ENCODE measurements at places on chromosomes 2 and 18.

- peak; percentile 70 for DNase-seq
Observed at GRCh38 chr2:108587621-108588020, 53.4 kb downstream of the LIMS1 start.

DNA sequence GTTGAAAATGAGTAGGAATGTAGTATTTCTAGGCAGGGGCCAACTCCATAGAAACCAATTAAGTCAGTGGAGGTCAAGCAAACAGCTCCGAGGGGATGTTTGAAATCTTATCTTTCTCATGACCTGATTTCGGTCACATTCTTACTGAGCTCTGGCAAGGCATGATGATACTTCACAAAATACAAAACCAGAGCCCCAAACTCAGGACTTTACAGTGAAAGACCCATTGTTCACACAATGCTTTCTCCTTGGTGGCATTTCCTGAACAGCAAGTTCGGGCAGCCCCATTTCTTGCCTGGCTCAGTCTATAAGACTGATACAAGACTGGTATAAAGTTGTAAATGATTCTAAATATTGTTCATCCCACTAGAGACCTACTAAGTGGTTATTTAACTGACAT is 53.3 kb downstream of the LAMA1 start:
- DNase-seq: no peak

DNA sequence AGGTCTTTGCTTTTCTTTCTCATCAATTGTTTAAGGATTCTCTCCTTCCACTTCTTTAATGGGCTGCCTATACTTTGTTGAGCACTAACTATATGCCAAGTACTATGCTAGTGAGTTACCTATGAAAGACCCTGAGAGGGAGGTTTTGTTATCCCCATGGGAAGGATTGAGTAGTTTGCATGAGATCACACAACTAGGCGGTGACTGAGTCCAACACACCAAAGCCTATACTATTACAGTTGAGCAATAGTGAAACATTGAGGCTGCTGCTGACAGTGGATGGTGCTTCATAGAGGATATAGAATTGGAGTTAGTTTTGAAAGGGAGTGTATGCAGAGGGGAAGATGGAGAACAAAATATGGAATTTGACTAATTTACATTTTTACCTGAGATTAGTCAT is 15.8 kb downstream of the NABP1 start:
- no peak for DNase-seq

DNA sequence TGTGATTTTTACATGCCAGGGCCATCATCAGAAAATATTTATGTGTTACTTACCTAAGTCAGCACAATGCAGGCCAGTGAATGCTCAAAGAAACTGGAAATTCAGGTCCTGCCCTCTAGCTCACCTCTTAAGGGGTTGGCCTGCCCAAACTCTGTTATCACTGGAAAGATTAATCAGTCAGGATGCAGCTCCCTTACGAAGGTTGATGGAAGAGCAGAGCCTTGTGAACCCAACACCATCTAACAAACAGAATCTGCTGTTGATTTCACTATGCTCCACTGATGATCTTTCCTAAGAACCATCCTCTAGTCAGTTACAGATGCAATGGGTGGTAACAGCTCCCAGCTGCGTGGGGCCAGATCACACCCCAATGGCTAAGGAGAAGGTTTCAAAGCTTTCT is 38.2 kb downstream of the SOX11 start:
- no peak for DNase-seq

GRCh38 chr2:168583710-168584521 is 127.8 kb downstream of the CERS6 start:
- peak; percentile 37 for DNase-seq

- no peak for DNase-seq
Observed at GRCh38 chr2:73832930-73833329, 4.2 kb downstream of the STAMBP start.

- no peak for DNase-seq
Observed at GRCh38 chr2:186410802-186411201, 75.3 kb upstream of the ZC3H15 start.

- DNase-seq: peak; percentile 67
Observed at GRCh38 chr2:88159955-88160415, 10.2 kb upstream of the THNSL2 start.

DNA sequence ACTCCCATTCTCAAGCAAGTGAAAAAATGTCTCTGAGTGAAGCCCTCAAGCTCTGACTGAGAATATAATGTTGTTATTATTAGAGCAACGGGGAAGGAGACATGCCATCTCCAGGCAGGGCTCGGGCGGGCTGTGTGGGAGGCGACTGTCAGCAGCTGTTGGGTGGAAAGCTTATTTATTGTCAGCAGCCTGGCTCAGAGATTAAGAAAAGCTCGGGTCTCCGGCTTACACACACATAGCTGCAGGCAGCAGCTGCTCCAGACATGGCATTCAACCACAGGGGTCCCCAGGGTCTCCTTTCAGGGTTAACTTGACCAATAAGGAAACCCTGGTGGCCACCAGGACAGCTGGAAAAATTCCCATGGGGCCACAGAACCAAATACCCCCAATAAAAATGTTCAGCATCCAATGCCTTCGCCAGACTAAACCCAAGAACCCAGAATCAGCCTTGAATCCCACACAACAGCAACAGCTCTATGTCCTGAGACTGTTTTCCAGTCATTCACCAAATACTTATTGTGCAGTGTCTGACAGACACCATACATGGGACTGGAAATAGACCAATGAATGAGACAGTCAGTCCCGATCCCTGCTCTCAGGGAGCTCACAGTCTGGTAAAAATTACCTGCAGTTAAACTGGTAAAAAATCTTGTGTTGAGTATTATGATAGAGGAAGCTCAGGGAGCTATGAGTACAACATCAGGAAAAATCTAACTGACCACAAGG is 70.5 kb upstream of the RTN4 start:
- DNase-seq: peak; percentile 33

GRCh38 chr2:157934684-157935377 is 58.7 kb upstream of the ACVR1 start:
- no peak for DNase-seq

DNA sequence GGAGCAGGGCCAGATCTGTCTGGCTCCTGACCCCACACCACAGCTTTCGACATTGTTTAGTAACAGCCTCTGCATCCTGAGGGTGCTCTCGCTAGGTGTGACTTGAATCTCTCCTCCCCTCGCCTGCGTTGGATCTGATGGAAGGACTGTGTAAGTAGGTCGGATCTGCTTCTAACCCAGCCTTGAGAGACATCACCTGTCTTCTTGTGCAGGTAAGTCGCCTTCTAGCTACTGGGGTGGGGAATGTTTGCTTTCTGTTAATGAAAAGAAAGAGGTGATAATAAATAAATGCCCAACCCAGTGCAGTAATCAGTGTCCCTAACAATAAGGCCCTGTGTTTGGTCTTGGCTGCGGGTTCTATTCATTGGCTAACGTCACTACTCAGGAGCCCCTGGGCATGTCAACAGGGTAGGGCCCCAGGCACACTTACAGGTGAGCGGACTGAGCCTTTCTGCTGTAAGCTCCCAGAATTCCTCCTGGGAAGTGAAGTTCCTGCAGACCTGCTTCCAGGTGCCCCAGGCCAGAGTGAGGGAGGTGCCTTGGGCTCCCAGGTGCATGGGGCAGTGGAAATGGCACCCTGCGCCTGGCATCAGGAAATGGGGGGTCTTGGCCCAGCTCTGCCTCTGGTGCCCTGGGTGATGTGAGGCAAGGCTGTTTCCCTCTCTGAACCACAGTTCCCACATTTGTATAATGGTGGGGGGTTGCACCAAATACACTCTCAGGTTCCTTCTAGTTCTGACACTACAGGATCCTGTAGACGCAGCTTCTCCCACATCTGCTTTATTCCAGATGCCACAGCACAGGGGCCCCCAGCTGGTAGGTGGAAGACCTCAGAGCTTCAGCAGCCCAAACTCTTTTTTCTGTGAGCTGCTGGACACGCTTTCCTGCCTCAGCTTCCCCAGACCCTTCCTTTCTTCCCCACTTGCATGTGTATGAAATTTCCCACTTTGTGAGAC is 11.2 kb upstream of the FOSL2 start:
- DNase-seq: no peak

DNA sequence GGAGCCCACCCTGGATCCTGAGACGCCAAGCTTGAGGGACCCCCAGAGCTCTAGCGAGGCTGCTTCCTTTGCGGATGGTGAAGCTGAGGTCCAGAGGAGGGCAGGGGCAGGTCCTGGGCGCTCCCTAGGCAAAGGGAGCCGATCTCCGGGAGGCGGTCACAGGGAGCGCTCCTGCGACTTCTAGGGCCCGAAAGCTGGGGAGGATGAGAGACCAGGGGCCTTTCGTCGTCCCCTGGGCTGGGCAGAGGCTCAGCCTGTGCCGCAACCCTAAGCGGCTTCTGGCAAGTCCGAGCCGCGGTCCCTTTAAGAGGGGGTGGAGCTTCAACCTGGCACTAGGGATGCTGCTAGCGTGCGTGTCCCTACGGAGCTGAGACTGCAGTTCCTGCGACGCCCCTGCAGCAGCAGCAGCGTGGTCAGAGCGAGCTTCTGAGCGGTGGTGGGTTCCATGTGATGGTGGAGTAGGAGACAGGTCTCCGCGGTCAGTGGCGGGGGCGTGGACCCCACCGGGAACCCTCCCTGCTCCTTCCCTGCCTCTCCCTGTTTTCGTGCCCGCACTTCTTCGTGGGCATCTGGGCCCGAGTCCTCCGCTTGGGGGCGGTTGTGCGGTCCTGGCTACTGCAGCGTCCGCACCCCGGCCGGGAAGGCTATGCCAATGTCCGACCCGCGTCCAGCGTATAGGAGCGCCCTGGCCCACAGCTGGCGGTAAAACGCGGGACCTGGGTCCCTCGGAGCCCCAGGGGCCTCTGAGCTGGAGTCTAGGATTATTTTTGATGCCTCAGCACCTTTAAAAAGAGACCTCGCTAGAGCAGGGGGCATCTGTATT is 154.6 kb downstream of the CCDC74A start:
- peak; percentile 70 for DNase-seq

DNA sequence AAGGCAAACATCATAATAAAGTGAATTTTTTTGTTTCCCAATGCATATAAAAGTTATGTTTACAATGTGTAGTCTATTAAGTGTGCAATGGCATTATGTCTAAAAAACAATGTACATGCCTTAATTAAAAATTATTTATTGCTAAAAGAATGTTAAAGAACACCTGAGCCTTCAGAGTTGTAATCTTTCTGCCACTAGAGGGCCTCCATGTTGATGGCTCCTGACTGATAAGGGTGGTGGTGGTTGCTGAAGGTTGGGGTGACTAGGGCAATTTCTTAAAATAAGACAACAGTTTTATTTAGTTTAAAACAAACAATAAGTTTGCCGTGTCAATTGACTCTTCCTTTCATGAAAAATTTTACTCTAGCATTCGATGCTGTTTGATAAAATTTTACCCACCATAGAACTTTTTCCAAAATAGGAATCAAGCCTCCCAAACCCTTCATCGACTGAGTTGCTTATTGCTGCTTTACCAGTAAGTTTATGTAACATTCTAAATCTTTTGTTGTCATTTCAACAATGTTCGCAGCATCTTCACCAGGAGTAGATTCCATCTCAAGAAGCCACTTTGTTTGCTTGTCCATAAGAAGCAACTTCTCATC is 32.3 kb downstream of the MAP3K2 start:
- DNase-seq: peak; percentile 6

DNA sequence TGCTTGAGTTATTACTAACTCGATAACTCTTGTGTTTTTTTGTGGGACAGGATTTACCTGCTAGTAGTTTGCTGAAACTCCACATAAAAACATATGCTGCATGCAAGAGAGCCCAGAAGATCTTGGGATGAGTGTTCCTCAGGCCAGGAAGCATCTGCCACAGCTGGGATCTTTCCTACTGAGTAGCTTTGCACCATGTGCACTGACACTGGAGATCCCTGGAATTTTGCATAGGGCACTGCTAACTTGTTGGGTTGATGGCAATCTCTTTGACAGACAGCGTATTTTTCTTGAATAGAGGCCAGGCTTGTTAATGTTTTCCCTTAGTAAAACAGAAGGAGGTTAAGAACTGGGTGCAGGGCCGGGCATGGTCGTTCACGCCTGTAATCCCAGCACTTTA is 808 bp upstream of the SERPINB11 start:
- no peak for DNase-seq

DNA sequence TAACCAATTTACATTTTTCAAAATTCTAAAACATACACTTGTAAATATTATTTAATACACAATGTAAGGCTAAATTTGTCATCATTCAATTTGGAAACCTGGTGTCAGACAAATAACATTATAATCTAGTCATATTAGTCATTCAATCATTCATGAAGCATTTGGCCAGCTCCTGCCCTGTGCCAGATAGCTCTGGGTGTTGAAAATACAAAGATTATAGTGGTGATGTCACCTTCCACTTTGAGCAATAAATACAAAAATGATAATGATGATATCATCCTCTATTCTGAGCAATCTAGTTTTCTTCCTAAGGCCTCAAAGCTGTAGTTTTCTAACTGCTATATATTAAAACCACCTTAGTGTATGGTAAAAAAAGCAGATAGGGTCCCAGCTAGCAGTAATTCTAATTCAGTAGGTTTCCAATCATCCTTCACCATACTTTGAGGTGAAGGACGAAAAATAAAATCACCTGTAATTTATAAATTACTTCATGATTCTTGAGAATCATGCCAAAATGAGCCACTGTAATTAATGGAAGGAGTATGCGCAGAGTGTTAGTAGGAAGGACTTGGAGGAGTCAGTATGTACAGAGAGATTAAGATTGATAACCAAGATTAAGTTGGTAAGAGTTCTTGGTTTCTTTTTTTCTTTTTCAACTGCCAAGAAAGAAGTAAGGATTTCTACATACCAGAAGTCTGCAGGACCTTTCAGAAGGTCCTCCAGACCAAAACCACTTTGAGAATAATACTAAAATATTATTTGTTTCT is 23.2 kb downstream of the MEMO1 start:
- DNase-seq: peak; percentile 57

GRCh38 chr2:11631462-11631861 is 38.5 kb downstream of the NTSR2 start:
- DNase-seq: no peak

- peak; percentile 75 for DNase-seq
Observed at GRCh38 chr2:191049728-191050639, 36.0 kb upstream of the STAT1 start.

GRCh38 chr2:96109361-96109680 is 7.0 kb downstream of the ADRA2B start:
- no peak for DNase-seq

GRCh38 chr2:31865215-31865614 is 145.6 kb downstream of the MEMO1 start:
- DNase-seq: no peak

- DNase-seq: no peak
Observed at GRCh38 chr18:60404486-60405085, 32.0 kb upstream of the MC4R start.

DNA sequence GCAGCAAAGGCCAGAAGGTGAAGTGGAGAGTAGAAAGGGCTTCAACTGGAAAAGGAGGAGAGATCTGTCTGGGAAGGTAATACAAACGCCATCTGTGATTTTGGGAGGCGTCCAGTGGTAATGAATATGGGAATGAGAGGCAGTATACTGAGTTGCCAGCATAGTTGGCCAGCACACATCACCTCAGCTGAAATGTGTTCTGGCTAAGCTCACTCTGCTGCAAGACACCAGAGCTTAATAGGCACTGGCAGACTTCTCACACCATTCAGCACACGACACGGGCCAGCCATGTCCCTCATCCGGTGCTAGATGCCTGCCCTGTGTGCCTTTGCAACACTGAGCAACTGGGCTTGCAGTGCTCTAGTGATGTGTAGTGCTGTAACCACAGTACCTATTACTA is 277.1 kb downstream of the PIEZO2 start:
- DNase-seq: no peak

Data from HFFc6 (cell line).